ENCODE measurements at places on chromosomes 1 and 21. TPM values are rescaled to one million over a fixed set of nuclear protein-coding genes. Genes with fewer than 3 reads are reported as not detected.

DNA sequence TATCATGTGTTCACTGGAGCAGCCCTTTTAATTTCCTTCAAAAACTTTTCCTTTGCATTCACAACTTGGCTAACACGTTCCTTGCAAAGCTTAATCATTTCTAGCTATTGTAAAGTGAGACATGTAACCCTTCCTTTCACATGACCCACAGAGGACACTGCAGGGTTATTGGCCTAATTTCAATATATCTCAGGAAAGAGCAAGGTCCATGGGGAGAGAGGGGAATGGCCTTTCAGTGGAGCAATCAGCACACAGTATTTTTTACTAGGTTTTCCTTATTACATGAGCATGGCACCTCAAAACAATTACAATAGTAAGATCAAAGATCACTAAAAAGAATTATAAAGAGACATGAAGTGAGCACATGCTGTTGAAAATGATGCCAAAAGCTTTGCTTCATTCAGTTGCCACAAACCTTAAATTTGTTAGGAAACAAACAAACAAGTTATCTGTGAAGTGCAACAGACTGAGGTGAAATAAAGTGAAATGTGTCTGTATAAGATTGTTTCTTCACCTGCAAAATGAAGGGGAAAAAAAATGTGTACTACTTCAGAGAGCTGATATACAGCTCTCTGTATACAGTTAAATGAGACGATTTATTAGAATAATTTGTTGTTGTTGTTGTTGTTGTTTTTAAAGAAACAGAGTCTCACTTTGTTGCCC, 61.5 kb downstream of the EIF4G3 start:
- no peak for DNase-seq

DNA sequence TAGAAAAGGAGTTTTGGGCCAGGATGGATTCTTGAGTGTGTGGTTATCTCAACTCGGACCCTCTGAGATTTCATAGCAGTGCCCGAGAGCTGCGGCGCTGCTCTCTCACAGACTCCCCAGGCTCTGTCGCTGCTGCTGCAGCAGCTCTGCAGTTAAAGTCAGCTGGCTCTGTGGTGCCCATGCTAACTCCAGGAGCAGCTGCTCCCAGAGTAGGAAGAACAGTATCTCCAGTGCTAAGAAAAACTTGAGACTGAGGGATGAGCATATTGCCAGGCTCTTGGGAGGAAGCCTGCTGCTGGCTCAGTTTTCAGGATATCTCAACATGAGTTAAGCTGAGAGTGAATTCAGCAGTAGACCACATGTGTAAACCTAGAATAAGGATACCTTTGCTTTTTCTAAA, 4.5 kb downstream of the LCE2D start:
- no peak for DNase-seq

GRCh38 chr1:60470246-60470645, 396.7 kb upstream of the C1orf87 start:
- DNase-seq: no peak

GRCh38 chr1:204473400-204473965, 21.1 kb downstream of the PIK3C2B start:
- DNase-seq: no peak

- no peak for DNase-seq
Observed at GRCh38 chr1:53051676-53052075, 10.3 kb upstream of the PODN start.

GRCh38 chr1:187817782-187818181, 989.0 kb downstream of the PLA2G4A start:
- DNase-seq: no peak

GRCh38 chr1:231266811-231267322, 25.9 kb downstream of the GNPAT start:
- no peak for DNase-seq

DNA sequence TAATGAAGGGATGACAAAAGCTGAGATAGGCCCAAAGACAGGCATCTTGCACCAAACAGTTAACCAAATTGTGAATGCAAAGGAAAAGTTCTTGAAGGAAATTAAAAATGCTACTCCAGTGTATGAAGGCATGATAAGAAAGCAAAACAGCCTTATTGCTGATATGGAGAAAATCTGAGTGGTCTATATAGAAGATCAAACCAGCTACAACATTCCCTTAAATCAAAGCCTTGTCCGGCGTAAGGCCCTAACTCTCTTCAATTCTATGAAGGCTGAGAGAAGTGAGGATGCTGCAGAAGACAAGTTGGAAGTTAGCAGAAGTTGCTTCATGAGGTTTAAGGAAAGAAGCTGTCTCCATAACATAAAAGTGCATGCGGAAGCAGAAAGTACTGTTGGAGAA, 4.3 kb upstream of the ANGEL2 start:
- DNase-seq: no peak

DNA sequence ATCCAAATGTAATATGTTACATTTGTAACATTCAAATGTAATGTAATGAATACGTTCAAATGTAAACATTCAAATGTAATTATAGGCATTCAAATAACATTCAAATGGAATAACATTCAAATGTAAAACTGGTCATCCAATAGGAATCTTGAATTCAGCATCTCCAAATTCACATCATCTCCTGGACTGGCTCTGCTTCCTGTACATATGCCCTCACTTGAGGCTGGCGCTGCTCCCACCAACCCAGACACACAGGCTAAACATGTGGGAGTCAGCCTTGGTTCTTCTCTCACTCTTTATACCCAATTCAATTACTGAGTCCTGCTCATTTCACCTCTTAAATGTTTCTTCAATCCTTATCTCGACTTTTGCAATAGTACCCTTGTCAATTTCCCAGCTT, 6.9 kb downstream of the EBNA1BP2 start:
- DNase-seq: no peak

- peak; percentile 78 for DNase-seq
Observed at GRCh38 chr21:41170442-41170841, 2.5 kb downstream of the BACE2 start.

- no peak for DNase-seq
Observed at GRCh38 chr1:935751-936231, 12.1 kb downstream of the SAMD11 start.

The LCE6A gene
- total RNA-seq: not detected

The PLEKHA6 gene
- total RNA-seq: 1.6 TPM

The DHX9 gene
- 107 TPM for total RNA-seq

The KCNN3 gene
- total RNA-seq: 0.37 TPM

Data from M059J (cell line).